ENCODE measurements at places on chromosomes 11 and 22.

DNA sequence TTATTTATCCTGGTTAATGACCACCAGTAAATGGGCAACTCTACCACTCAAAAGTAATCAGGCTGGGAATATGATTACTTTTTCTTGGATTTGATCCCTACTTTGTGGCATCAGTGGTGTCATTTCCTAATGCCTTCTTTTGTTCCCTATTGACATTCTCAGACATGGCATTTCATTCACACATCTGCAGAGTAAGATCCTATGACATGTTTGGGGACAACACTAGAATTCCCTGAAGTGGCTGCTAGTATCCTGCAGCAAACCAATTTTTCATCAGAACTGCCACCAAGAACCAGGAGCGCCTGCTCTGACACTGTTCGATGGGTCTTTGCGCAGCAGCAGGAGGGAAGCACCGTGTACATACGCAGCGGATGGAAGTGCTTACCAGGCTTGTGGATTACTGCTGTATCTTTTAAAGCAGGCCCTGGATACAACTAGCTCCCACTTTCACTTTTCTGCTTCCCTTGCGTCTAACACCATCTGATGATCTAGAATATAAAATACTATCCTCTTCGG is 97.7 kb downstream of the LARGE2 start:
- no peaks in the 10 kb centered on the region for H3K36me3 ChIP-seq
- no peak for DNase-seq
- H3K4me1 ChIP-seq = no peaks in the 10 kb centered on the region
- H3K4me3 ChIP-seq = no peak overlapping the region
- no peaks in the 10 kb centered on the region for H3K27me3 ChIP-seq

DNA sequence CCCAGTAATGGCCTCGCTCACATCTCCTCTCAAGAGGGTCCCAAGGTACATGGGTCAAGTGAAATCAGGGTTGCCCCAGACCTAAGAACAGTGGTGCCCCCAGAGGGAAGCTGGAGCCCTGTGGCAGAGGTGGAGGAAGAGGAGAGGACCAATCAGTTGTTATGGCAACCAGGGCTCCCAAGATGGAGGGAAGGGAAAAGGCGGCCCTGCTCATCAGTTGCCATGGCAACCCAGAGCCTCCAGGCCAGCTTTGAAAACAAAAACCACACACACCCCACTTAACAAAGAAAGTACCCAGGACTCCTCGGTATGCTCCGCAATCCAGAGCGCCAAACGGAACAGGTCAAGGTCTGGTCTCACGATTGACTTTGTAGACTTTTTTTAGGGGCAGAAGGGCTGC is 53.5 kb upstream of the SLC35C1 start:
- H3K27ac ChIP-seq = no peak overlapping the region
- H3K36me3 ChIP-seq = no peaks in the 10 kb centered on the region
- H3K27me3 ChIP-seq = no peaks in the 10 kb centered on the region
- DNase-seq = no peak
- no peak overlapping the region for H3K4me3 ChIP-seq

DNA sequence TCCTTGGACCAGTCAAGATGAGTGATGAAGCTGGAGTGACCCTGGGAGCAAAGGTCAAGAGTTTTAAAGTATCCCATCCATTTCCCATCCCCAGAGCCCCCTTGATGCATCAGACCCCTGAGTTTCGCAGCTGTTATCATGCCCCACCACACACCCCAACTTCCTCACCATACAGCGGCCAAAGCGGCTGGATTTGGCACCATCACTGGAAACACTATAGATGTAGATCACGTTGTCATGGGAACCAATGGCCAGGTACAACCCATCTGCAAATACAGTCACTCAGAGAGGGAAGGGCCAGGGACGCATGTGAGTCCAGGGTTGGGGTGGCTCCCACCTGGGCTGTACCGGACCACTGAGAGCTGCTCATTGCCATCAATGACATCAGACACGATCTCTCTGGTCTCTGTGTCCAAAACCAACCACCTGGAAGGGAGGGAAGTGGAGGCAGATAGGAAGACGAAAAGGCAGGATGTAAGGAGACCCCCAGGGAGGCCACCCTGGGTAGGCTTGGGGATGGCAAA is 2.2 kb upstream of the MTA2 start:
- H3K36me3 ChIP-seq = no peaks in the 10 kb centered on the region
- H3K4me1 ChIP-seq = peaks cover 7% of the 10 kb centered on the region
- no peak for DNase-seq
- no peaks in the 10 kb centered on the region for H3K27me3 ChIP-seq
- H3K4me3 ChIP-seq = no peak overlapping the region

- H3K27ac ChIP-seq = no peak overlapping the region
- no peaks in the 10 kb centered on the region for H3K27me3 ChIP-seq
- no peak for DNase-seq
- H3K4me3 ChIP-seq = no peak overlapping the region
- H3K36me3 ChIP-seq = no peaks in the 10 kb centered on the region
Observed at GRCh38 chr11:115197433-115197832, 306.8 kb downstream of the CADM1 start.

- no peaks in the 10 kb centered on the region for H3K36me3 ChIP-seq
- no peak overlapping the region for H3K4me3 ChIP-seq
- DNase-seq = no peak
- no peaks in the 10 kb centered on the region for H3K27me3 ChIP-seq
- no peaks in the 10 kb centered on the region for H3K4me1 ChIP-seq
Observed at GRCh38 chr11:28636033-28636432, 527.8 kb downstream of the METTL15 start.

DNA sequence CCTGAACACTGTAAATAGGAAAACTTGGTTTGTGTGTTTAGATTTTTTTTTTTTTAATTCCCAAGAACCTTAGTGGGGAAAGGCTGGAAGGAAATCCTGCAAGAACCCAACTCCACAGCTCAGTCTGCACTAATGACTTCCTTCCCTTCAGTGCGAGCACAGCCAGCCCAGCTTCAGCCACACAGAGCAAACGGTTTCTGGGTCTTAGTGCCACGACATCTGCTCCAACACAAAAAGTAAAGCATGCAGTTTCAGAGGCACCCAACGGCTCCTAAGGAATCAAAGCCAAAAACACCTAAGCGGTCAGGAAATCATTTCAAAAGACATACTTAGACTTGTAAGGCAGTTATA is 236.1 kb downstream of the TTC28 start:
- peak; percentile 58 for DNase-seq
- peak overlapping the region; percentile 64 for H3K27ac ChIP-seq
- no peaks in the 10 kb centered on the region for H3K36me3 ChIP-seq
- no peaks in the 10 kb centered on the region for H3K27me3 ChIP-seq
- no peaks in the 10 kb centered on the region for H3K4me1 ChIP-seq

DNA sequence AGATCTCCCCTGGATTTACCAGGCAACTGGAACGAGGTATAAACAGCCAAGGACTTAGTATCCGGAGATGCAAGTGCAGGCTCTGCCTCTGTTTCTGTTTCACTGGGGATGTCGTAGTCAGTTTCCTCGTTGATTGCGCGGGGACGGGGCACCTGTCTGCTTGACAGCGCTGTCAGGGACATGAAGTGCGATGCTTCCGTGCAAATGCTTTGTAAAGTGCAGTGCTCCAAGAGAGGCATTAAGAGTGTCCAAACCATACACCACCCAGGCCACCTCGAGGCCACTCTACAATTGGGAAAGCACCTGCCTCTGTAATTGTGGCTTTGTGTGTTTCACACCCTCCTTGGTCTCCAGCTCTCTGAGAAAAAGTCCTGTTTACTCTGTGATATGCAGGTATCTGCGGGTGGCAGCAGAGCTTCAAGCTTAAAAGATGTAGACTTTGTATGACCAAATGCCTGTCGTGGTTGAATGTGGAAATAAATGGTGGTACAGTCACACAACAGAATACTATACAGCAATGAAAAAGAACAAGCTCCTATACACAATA is 18.6 kb upstream of the CD5 start:
- H3K4me1 ChIP-seq = no peaks in the 10 kb centered on the region
- no peak for DNase-seq
- no peaks in the 10 kb centered on the region for H3K36me3 ChIP-seq
- H3K4me3 ChIP-seq = no peak overlapping the region
- peak overlapping the region; percentile 56 for H3K27ac ChIP-seq
- no peaks in the 10 kb centered on the region for H3K27me3 ChIP-seq

DNA sequence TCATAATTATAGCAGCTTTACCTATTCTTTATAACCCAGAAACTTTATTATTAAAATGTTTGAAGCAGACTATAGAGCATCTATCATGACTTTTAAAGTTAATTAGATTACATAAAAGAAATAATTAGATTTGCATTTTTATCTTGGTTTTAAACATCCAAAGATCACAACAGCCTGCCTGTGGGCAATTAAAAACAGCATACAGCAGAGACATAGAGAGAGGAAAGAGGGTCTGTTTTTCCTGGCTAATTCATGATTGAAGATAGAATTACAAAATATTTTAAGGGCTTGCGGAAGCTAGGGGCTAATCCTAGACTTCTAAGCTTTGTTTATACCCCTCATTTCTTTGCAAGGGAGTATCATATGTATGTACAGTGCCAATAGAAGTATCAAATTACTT is 178.1 kb downstream of the SOX6 start:
- H3K4me3 ChIP-seq = no peak overlapping the region
- no peaks in the 10 kb centered on the region for H3K36me3 ChIP-seq
- DNase-seq = no peak
- H3K27me3 ChIP-seq = no peaks in the 10 kb centered on the region

DNA sequence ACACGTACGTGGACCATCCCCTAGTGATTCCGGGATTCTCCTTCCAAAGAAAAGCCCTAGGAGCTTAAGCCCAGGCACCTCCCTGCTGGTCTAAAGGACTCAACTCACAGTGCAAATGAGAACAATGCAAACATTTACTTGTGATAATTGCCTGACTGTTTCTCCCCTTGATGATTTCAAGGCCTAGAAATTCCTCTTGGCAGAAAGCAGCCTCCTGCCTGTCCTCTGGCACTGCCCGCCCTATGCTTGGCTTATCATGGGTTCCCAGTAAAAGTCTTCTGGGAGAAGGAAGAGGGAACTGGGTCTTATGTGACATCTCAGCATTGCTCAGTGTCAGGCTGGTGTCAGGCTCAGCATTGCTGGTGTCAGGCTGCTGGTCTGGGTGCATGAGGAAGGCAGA is 351.8 kb downstream of the SHANK2 start:
- no peaks in the 10 kb centered on the region for H3K27me3 ChIP-seq
- H3K27ac ChIP-seq = no peak overlapping the region
- DNase-seq = no peak
- no peak overlapping the region for H3K4me3 ChIP-seq
- no peaks in the 10 kb centered on the region for H3K4me1 ChIP-seq

GRCh38 chr11:89447845-89448244 is 43.3 kb downstream of the NOX4 start:
- DNase-seq = no peak
- no peaks in the 10 kb centered on the region for H3K27me3 ChIP-seq
- H3K4me3 ChIP-seq = no peak overlapping the region
- H3K27ac ChIP-seq = no peak overlapping the region
- H3K4me1 ChIP-seq = no peaks in the 10 kb centered on the region

GRCh38 chr11:10920205-10920604 is 62.4 kb upstream of the ZBED5 start:
- no peak overlapping the region for H3K4me3 ChIP-seq
- no peaks in the 10 kb centered on the region for H3K4me1 ChIP-seq
- no peak for DNase-seq
- no peak overlapping the region for H3K27ac ChIP-seq
- no peaks in the 10 kb centered on the region for H3K27me3 ChIP-seq
- H3K36me3 ChIP-seq = no peaks in the 10 kb centered on the region

- H3K27me3 ChIP-seq = no peaks in the 10 kb centered on the region
- H3K36me3 ChIP-seq = no peaks in the 10 kb centered on the region
- H3K4me1 ChIP-seq = no peaks in the 10 kb centered on the region
- DNase-seq = no peak
- no peak overlapping the region for H3K4me3 ChIP-seq
- H3K27ac ChIP-seq = no peak overlapping the region
Observed at GRCh38 chr11:131710511-131710910, 340.1 kb downstream of the NTM start.

GRCh38 chr11:17005646-17006045 is 8.6 kb downstream of the PLEKHA7 start:
- DNase-seq = no peak
- no peaks in the 10 kb centered on the region for H3K27me3 ChIP-seq
- H3K4me1 ChIP-seq = no peaks in the 10 kb centered on the region
- no peak overlapping the region for H3K4me3 ChIP-seq
- H3K27ac ChIP-seq = no peak overlapping the region
- no peaks in the 10 kb centered on the region for H3K36me3 ChIP-seq

GRCh38 chr11:37002831-37003230 is 404.8 kb upstream of the RAG2 start:
- DNase-seq = no peak
- no peaks in the 10 kb centered on the region for H3K27me3 ChIP-seq
- no peak overlapping the region for H3K27ac ChIP-seq
- H3K36me3 ChIP-seq = no peaks in the 10 kb centered on the region

- DNase-seq = no peak
- no peak overlapping the region for H3K27ac ChIP-seq
- H3K36me3 ChIP-seq = no peaks in the 10 kb centered on the region
- H3K4me1 ChIP-seq = no peaks in the 10 kb centered on the region
- no peak overlapping the region for H3K4me3 ChIP-seq
Observed at GRCh38 chr11:8642196-8642841, 40.1 kb downstream of the TRIM66 start.

DNA sequence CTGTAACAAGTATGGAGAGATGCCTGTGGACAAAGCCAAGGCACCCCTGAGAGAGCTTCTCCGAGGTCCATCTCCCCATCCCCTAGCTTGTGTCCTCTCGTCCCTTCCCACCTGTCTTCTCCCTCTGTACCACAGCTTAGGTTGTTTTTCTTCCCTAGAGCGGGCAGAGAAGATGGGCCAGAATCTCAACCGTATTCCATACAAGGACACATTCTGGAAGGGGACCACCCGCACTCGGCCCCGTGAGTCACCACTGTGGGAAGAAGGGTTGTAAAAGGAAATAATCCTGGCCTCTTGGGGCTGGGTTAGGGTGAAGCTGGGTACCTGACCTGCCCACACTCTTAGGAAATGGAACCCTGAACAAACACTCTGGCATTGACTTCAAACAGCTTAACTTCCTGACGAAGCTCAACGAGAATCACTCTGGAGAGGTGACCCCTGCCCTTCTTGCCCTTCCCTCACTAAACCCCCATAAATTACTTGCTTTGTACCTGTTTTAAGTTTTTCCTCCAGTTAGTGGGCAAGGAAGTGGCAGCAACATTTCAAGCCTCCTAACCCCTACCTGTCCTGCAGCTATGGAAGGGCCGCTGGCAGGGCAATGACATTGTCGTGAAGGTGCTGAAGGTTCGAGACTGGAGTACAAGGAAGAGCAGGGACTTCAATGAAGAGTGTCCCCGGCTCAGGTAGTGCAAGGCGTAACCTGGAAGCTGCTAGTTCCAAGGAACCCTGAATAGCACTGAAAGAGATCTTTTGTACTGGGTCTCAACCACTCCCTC is 3.1 kb downstream of the TAF10 start:
- no peak for DNase-seq
- peaks cover 35% of the 10 kb centered on the region for H3K36me3 ChIP-seq
- H3K27ac ChIP-seq = no peak overlapping the region

- H3K27ac ChIP-seq = no peak overlapping the region
- H3K27me3 ChIP-seq = no peaks in the 10 kb centered on the region
- peak; percentile 29 for DNase-seq
- no peaks in the 10 kb centered on the region for H3K36me3 ChIP-seq
- H3K4me3 ChIP-seq = no peak overlapping the region
- H3K4me1 ChIP-seq = no peaks in the 10 kb centered on the region
Observed at GRCh38 chr11:60870276-60870675, 2.9 kb downstream of the ZP1 start.

GRCh38 chr22:49349841-49350381 is 477.8 kb downstream of the BRD1 start:
- no peaks in the 10 kb centered on the region for H3K4me1 ChIP-seq
- no peak overlapping the region for H3K27ac ChIP-seq
- H3K4me3 ChIP-seq = no peak overlapping the region
- no peaks in the 10 kb centered on the region for H3K36me3 ChIP-seq
- no peaks in the 10 kb centered on the region for H3K27me3 ChIP-seq

GRCh38 chr11:35083431-35084238 is 55.3 kb upstream of the CD44 start:
- peak; percentile 83 for DNase-seq
- no peaks in the 10 kb centered on the region for H3K27me3 ChIP-seq
- peak overlapping the region; percentile 80 for H3K27ac ChIP-seq
- H3K36me3 ChIP-seq = no peaks in the 10 kb centered on the region
